ENCODE measurements at places on chromosomes 12 and 14. TPM values are rescaled to one million over a fixed set of nuclear protein-coding genes. Genes with fewer than 3 reads are reported as not detected.

DNA sequence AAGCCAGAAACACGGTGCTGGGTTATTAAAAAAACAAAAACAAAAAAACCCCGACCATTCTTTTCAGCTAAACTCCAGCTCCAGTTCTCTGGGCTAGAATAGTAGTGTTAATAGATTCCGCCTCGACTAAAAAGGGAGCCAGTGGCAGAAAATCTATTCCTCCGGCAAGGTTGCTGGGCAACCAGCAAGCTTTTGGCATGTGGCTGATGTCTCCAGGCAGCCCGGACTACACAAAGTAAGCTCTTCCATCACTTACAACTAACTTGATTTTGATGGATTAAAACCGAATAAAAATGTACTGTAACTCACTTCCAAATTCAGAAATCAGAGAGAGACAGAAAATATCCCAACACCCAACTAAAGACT, 126.4 kb upstream of the FOXN3 start:
- peaks cover 20% of the 10 kb centered on the region for H3K36me3 ChIP-seq
- H3K4me3 ChIP-seq: no peak overlapping the region
- DNase-seq: no peak
- H3K4me1 ChIP-seq: peaks cover 53% of the 10 kb centered on the region
- H3K27me3 ChIP-seq: no peaks in the 10 kb centered on the region

GRCh38 chr12:106078358-106079010, 60.3 kb downstream of the NUAK1 start:
- H3K4me3 ChIP-seq: no peak overlapping the region
- DNase-seq: no peak
- no peaks in the 10 kb centered on the region for H3K4me1 ChIP-seq
- H3K27me3 ChIP-seq: peaks cover 35% of the 10 kb centered on the region

GRCh38 chr14:79658769-79659168, 552.5 kb downstream of the DIO2 start:
- DNase-seq: no peak
- H3K4me3 ChIP-seq: no peak overlapping the region
- no peaks in the 10 kb centered on the region for H3K27me3 ChIP-seq
- H3K27ac ChIP-seq: no peak overlapping the region
- H3K36me3 ChIP-seq: no peaks in the 10 kb centered on the region

- H3K27ac ChIP-seq: no peak overlapping the region
- H3K4me3 ChIP-seq: no peak overlapping the region
- peaks cover under 1% of the 10 kb centered on the region for H3K36me3 ChIP-seq
- H3K27me3 ChIP-seq: peaks cover 3% of the 10 kb centered on the region
- no peak for DNase-seq
Observed at GRCh38 chr12:102232446-102232845, 34.8 kb upstream of the PMCH start.

DNA sequence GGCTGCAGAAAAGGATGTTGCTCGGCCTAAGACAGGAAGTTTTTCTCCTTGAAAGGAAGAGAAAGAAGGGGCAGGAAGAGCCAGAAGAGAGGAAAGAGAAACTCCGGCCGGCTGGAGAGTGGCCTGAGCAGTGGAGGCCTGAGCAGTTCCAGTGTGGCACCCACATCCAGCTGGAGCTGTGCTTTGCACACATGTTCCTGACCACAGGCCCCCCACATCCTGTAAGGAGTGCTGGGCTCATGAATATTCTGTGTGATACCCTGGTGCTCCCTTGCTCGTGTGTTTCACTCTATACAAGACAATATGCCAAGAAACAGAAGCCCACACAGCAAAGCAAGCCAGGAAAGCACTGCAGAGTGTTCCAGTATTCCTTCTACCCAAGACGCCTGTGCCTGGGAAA, 27.1 kb downstream of the POLE start:
- H3K4me1 ChIP-seq: peaks cover 15% of the 10 kb centered on the region
- H3K27ac ChIP-seq: peak overlapping the region; percentile 44
- H3K27me3 ChIP-seq: no peaks in the 10 kb centered on the region
- DNase-seq: no peak
- no peak overlapping the region for H3K4me3 ChIP-seq

DNA sequence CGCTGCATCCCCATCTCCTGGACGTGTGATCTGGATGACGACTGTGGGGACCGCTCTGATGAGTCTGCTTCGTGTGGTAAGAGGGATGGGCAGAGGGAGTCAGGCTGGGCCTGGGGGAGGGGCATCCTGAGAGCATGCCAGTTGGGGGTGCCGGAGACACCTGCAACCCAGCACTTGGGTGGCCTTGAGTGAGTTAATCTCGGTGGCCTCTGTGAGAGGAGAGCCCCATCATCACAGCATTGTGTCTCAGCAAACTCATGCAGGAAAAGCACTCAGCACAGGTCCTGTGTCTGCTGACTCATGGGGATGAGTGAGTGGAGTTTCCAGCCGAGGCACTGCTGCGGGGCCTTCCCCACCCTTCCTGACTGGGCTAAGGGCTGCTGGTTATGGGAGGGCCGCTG, 19.6 kb upstream of the LRP1-AS start:
- H3K4me3 ChIP-seq: no peak overlapping the region
- no peaks in the 10 kb centered on the region for H3K27me3 ChIP-seq
- H3K36me3 ChIP-seq: no peaks in the 10 kb centered on the region
- H3K27ac ChIP-seq: no peak overlapping the region
- DNase-seq: no peak

GRCh38 chr12:132405742-132406251, 76.4 kb upstream of the GALNT9 start:
- no peaks in the 10 kb centered on the region for H3K27me3 ChIP-seq
- H3K36me3 ChIP-seq: no peaks in the 10 kb centered on the region
- DNase-seq: no peak

DNA sequence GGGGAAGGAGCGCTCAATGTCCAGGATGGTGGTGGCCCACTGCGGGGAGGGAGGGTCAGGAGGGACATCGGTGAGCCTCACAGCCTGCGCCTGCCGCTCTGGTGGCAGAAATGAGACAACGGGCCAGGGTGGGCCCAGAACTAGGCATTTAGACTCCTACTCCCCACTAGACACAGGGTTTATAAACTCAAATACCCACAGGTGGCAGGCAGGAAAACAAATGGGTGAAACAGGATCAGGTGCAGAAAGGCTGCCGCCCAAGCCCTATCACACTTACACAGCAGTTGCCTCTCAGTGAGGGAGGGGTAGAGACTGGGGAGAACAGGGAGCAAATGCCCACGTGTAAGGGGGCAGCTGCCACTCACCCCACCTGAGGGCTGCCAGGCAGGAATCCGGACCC, 46.4 kb downstream of the TRPV4 start:
- peaks cover 3% of the 10 kb centered on the region for H3K27me3 ChIP-seq
- DNase-seq: no peak
- H3K27ac ChIP-seq: no peak overlapping the region
- no peak overlapping the region for H3K4me3 ChIP-seq
- no peaks in the 10 kb centered on the region for H3K36me3 ChIP-seq

DNA sequence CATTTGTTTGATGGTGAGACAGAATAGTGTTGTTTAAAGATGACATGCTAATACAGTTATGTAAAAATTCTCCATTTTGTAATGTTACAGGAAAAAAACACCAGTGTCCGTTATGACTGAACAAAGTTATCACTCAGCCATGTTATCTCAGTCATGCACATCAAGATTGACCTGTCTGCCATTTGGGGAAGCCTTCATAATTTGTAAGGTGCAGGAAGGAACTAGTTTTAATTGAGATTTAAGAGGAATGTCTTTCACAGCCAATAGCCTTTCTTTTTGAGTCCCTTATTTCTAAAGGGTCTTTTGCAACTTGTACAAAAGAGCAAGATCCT, 432.2 kb downstream of the RAD51B start:
- H3K4me3 ChIP-seq: no peak overlapping the region
- H3K4me1 ChIP-seq: peaks cover 20% of the 10 kb centered on the region
- no peak for DNase-seq
- no peak overlapping the region for H3K27ac ChIP-seq

DNA sequence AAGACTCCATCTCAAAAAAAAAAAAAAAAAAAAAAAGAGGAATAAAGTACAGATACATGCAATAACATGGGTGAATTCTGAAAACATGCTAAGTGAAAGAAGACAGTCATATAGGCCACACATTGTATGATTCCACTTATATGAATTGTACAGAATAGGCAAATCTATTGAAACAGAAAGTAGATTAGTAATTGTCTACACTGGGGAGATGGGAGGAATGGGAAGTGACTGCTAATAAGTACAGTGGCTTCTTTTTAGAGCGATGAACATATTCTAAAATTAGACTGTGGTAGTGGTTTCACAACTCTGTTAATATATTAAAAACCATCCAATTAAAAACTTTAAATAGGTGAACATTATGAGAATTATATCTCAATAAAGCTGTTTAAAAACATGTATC, 74.4 kb downstream of the ANKS1B start:
- H3K36me3 ChIP-seq: no peaks in the 10 kb centered on the region
- no peaks in the 10 kb centered on the region for H3K4me1 ChIP-seq
- no peak overlapping the region for H3K27ac ChIP-seq
- no peak overlapping the region for H3K4me3 ChIP-seq

GRCh38 chr12:15428632-15429031, 106.3 kb downstream of the PTPRO start:
- H3K4me3 ChIP-seq: no peak overlapping the region
- H3K4me1 ChIP-seq: no peaks in the 10 kb centered on the region
- no peak for DNase-seq
- peaks cover 32% of the 10 kb centered on the region for H3K27me3 ChIP-seq

- no peaks in the 10 kb centered on the region for H3K4me1 ChIP-seq
- no peak overlapping the region for H3K27ac ChIP-seq
- no peaks in the 10 kb centered on the region for H3K27me3 ChIP-seq
- DNase-seq: no peak
- H3K4me3 ChIP-seq: no peak overlapping the region
Observed at GRCh38 chr12:30613119-30613830, 82.4 kb downstream of the IPO8 start.

DNA sequence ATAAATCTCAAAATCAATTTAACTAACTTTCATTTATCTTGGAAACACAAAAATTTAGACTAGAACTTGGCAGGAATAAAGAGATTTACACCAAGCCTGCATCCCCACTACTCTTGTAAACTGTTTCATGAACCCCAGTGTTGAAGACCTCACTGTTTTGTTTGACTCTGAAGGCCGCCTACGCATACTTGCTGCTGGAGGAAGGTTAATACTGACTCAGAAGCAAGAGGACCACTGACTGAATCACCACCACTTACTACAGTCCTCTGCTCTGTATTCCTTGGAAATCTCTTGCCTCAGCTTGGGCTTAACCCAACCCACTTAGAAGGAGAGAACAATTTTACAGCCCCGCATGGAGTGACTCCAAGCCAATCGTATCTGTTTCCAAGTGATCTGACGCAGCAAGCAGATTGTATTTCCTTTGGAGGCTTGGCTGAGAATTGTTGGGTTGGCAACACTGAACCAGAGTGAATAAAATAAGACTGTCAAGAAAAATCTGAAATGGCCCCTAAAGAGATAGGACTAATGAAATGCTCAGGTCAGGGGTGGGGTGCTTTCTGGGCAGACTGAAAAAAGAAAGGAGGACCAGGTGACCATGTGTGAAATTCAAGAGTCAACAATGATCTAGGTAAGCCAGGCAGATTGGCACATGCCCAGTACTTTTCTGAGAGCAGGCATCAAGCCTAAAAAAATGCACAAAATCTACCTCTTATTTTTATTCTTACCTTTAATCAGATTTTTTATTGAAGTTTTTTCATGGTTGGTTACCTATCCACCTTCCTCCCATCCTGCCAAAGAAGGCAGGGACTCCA, 248.6 kb downstream of the ZFP36L1 start:
- H3K36me3 ChIP-seq: peaks cover 3% of the 10 kb centered on the region
- H3K27me3 ChIP-seq: no peaks in the 10 kb centered on the region
- peaks cover 7% of the 10 kb centered on the region for H3K4me1 ChIP-seq
- DNase-seq: no peak

DNA sequence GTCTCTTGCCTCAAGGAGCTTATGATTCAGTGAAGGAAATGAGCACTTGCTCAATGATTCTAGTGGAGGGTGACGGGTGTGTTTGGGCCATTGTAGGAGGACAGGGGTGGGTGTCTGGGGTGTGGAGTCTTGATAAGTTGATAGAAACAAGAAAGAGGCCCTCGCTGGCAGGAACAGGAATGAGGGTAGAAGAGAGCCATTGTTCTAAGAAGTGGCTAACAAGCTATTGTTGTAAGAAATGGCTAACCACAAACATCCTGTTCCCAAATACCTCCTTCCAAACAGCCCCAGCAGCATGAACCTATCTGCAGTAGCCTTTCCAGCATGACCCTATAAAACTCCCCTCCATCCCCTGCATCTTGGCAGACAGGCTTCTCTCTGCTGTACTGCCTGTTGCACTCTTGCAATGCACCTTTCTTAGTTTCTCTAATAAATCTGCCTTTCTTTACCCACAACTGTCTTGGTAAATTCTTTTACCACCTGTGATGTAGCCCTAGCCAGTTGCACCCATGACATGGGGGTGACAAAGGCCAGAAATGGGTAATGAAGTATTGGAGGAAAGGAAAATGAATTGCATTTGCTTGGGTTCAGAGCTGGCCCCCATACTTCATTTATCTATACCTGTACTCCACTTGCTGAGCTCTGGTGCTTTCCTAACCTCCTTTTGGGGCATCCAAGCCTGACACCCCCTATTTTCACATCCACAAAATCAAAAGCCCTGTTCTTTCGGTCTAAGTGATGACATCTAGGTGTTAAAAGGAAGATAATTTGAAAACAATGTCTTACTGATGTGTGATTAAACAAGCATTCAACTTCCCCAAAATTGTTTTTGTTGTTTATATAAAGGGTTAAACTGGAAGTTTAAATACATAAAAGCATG, 389.1 kb downstream of the GRIN2B start:
- peaks cover 3% of the 10 kb centered on the region for H3K4me1 ChIP-seq
- DNase-seq: no peak
- H3K36me3 ChIP-seq: no peaks in the 10 kb centered on the region
- H3K27ac ChIP-seq: no peak overlapping the region
- H3K27me3 ChIP-seq: peaks cover 4% of the 10 kb centered on the region
- H3K4me3 ChIP-seq: no peak overlapping the region

GRCh38 chr14:104011824-104012517, 69.6 kb upstream of the RD3L start:
- no peak overlapping the region for H3K4me3 ChIP-seq
- H3K27me3 ChIP-seq: peaks cover 5% of the 10 kb centered on the region
- H3K27ac ChIP-seq: no peak overlapping the region
- H3K36me3 ChIP-seq: no peaks in the 10 kb centered on the region
- DNase-seq: no peak

DNA sequence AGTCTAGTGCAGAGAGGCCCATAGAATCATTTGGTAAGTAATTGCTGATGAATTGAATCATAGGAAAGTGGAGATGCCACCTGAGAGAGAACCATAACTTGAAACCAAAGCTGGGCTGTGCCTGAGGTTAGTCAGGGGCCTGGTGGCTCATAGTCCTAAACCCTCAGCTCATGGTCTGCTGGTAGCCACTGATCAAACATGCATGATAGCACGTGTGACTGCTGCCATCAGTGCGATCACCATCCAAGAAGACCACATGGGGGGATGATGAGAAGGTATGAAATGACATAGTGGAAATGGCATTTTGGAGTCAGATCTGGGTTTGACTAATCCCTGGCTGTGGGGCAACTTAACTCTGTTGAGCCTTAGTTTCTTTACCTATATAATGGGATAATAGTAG, 190.5 kb downstream of the CACNA1C start:
- no peak overlapping the region for H3K4me3 ChIP-seq
- no peaks in the 10 kb centered on the region for H3K36me3 ChIP-seq
- no peaks in the 10 kb centered on the region for H3K4me1 ChIP-seq
- H3K27me3 ChIP-seq: peaks cover 1% of the 10 kb centered on the region
- H3K27ac ChIP-seq: no peak overlapping the region

The EFS gene
- polyA plus RNA-seq: not detected

The MYRFL gene
- polyA plus RNA-seq: not detected

The ANG gene
- polyA plus RNA-seq: 0.34 TPM

The BCL11B gene
- polyA plus RNA-seq: 12.1 TPM

The GZMH gene
- 452 TPM for polyA plus RNA-seq

The LMBR1L gene
- 45.8 TPM for polyA plus RNA-seq

The KRT85 gene
- polyA plus RNA-seq: not detected

The BEGAIN gene
- 0.25 TPM for polyA plus RNA-seq

The MAP3K9 gene
- polyA plus RNA-seq: 1.6 TPM

The HCAR2 gene
- polyA plus RNA-seq: not detected
